ENCODE measurements at places on chromosomes 7 and 10.
A peak's percentile ranks its signal among the peaks of the same experiment; 100 is the strongest.

DNA sequence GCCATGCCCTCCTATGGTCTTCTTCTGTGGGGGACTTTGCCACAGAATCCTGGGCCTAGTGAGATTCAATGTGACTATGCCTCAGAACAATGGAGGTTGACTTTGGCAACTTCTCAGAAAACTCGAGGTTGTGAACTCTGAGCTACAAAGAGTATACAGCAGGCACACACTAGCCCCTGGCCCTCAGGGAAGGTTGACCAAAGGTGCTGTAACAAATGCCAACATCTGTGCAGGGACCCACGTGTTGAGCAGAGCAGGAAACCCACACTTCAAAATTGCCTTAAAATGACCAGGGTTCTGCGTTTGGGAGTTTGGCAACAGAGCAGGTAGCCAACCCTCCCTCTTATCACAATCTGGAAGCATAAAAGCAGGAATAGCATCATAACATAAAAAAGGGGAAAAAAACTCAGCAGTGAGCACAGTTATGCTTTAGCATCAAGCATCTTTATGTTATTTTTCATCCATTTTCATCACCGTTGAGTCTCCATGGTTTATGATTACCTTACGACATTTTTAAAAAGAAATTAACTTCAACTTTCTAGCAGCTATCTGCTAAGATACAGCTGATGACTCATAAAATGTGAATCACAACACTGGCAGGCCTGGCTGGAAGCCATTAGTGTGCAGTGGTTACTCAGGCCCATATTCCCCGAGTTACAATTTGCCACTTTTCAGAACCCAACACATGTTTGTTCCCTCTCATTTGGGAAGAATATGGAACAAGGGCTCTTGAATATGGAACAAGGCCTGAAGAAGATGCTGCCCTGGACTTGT lies 11.1 kb downstream of the PRLHR start:
- no peak for DNase-seq

GRCh38 chr10:93173967-93174845 lies 100.5 kb downstream of the CYP26A1 start:
- no peak for DNase-seq

- DNase-seq: no peak
Observed at GRCh38 chr7:108860615-108861014, 290.9 kb downstream of the DNAJB9 start.

DNA sequence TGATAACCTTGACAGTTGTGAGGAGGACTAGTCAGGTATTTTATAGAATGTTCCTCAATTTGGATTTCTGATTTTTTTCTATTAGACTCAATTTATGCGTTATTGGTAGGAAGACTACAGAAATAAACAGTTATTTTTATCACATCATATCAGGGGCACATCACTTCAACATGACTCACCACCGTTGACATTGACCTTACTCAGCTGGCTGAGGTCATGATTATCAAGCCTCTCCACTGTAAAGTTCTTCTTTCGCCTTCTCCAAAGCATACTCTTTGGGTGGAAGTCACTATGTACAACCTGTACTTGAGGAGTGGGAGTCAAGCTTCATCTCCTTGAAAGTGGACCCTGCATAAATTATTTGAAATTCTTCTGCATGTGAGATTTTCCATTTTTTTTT lies 194.3 kb upstream of the IGFBP3 start:
- no peak for DNase-seq

DNA sequence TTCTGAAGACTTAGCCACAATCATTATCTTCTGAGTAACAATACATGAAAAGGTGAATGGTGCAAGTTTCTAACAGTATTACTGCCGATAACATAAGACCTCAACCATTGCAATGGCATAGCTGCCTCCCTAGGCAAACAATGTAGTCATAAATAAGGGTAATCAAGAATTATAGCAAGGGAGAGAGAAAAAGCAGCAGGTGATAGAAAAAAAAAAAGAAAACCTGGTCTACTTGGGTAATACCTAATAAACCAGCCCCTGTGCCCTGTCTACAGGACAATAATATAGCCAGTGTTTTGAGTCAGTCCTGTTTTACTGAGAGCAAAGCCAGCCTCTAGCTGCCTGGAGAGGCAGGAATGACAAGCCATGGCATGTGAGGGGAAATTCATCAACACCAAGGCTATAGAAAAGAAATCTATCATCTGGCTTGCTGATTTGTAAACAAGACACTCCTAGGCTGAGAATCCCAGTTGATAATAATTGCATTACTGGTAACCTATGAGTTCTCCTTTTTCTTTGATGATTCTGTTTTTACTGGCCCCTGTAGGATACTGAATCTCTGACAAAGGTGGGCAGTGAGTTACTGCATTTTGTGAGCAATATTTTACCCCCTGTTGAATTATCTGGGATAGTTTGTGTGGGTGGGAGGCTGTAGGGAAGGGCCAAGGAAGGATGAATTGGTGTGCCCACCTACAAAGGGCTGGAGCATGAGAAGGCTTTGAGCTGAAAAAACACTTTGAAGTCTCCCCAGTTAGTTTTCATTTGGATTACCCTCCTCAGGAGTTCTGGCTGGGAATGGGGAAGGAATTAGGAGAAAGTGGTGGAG lies 1.7 kb upstream of the WEE2 start:
- DNase-seq: no peak

GRCh38 chr7:47819607-47819920 lies 128.7 kb downstream of the PKD1L1 start:
- no peak for DNase-seq

DNA sequence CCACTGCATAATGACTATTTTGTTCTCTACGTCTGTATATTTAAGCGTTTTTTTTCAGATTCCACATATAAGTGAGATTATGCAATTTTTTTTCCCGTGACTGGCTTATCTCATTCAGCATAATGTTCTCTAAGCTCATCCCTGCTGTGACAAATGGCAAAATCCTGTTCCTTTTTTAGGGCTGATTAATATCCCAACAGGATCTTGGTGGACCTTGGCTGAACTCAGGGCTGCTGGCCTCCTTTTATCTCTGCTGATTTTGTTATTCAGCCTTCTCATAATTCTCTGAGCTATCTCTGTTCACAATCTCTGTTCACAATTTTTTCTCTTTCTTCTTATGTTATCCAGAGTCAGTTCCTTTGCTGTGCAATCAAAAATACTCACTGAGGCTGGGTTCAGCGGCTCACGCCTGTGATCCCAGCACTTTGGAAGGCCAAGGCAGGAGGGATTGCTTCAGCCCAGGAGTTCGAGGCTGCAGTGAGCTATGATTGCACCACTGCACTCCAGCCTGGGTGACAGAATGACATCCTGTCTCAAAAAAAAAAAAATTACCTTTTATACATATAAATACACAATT lies 1035.9 kb upstream of the AUTS2 start:
- DNase-seq: no peak

DNA sequence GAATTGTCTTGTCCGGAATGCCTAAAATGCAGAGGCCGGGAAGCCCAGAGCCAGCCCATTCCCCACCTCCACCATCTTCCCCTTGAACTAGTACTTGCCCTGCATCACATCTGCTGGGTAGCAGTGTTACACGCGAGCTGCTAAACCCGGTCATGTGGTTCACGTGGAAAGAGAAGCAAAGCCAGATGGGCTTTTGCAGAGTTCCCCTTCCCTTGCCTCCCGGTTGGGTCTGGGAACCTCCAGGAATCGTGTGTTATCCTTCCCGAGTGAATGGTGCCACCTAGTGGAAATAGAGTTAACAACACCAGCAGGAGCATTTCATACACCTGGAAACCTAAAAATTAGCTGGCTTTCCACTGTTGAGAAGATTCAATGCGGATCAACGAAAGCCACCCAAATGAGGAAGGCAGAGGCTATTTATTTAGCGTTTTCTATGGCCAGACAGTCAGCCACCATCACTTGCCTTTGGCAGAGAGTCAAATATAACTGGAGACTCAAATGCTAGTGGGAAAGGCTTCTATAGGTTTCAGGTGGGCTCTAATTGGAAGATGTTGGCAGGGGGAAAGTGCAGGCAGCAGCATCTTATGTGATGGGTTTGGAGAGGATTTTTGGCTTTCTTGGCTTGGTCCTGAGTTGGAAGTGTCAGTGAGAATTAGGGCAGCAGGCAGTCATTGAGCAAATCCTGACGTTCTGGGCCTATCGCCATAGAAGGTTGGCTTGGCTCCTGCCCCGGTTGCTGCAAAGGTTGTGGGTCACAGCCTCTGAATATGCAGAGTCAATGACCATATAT lies 12.9 kb upstream of the DENND2A start:
- DNase-seq: peak; percentile 14

DNA sequence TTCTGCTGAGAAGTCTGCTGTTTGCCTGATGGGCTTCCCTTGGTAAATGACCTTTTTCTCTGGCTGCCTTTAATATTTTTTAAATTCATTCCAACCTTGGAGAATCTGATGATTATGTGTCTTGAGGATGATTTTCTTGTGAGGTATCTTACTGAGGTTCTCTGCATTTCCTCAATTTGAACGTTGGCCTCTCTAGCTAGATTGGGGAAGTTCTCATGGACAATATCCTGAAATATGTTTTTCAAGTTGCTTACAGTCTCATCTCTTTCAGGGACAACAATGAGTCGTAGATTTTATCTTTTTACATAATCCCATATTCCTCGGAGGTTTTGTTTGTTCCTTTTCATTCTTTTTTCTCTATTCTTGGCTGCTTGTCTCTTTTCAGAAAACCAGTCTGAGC lies 208.4 kb downstream of the KIF20B start:
- no peak for DNase-seq

GRCh38 chr7:142108728-142109505 lies 2.6 kb upstream of the MGAM2 start:
- DNase-seq: no peak
